ENCODE measurements at places on chromosomes 3 and 15.

GRCh38 chr3:109480014-109480413 is 142.7 kb upstream of the DPPA4 start:
- DNase-seq: no peak

GRCh38 chr3:136142592-136142991 is 53.5 kb downstream of the MSL2 start:
- DNase-seq: peak; percentile 53

DNA sequence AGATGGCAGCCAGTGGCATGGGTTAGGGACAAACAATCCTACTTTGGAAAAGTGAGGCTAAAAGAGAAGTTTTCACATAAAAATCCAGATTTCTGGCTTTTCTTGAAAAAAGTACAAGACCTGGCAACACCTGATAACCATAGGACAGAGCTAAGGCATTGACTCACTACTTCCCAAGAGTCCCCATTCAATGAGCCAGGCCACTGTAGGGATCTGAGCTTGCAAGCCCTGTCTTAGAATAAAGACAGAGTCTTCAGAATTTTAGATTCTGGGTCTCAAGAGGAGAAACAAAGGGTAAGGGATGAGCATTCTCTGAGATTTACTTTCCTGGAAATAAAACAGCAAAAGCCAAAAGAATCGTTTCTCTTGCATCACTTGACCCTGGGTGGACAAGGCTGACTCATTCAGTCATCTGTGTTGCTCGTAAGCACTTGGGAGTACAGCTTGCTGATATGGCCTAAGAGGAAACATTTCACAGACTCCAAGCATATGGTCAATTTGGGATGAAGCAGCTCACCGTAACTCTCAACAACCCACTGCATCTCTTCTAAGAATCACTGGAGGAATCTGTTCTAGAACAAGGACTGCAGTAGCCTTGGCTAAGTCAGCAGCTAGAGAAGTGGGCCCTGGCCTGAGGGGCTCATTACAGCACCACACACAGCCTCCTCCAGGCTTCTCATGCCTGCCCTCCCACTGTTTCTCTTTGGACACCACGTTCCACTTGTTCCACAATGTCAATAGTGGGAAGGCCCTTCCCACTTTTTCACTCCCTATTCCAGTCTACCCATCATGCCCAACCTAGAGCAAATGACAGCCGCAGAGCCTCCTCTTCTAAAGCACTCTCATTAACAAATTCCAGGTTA is 86.2 kb downstream of the RFTN1 start:
- DNase-seq: peak; percentile 81

DNA sequence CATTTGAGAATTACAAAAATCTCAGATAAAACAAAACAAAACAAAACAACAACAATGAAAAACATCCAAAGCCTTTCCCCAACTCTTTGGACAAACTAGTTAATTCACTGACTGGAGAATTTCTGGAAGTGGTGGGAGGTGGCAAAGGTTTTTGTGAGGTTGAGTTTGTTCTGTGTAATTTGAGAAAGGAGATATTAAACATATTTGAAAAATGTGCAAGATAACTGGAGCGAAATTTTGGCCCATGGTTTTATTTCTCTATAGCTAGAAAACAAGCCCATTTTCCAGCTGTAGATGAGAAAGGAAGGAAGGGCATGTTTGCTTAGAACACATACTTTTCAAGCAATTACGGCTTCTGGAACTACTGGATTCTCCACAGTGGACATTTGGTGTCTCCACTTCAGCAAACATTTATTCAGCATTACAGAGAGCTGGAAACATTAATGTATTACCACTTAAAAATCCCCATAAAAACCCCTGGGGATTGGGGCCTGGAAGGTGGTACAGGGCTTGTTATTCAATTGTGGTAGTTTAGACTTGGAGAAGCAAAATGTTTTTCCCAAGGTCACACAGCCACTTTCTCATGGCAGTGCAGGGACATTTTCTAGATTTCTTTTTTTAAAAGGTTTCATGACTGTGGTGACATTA is 135.8 kb downstream of the THSD4 start:
- DNase-seq: no peak

DNA sequence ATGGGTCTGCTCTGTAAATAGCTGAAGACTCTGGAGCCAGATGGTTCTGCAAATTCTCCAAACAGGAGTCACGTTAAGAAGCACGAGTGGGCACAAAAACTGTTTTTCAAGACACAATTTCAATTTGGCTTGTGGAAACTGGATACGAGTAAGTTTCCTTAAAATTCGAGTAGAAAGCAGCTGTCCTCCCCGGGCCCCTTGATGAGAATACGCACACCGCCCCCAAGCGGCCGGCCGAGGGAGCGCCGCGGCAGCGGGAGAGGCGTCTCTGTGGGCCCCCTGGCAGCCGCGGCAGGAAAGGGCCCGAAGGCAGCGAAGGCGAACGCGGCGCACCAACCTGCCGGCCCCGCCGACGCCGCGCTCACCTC is 778 bp upstream of the THBS1 start:
- peak; percentile 84 for DNase-seq

GRCh38 chr3:197031315-197032285 is 2.0 kb upstream of the MELTF start:
- DNase-seq: peak; percentile 94

GRCh38 chr3:38327335-38328009 is 19.1 kb upstream of the XYLB start:
- DNase-seq: no peak

- DNase-seq: no peak
Measured at GRCh38 chr15:101459579-101460300, 29.8 kb downstream of the PCSK6 start.

- no peak for DNase-seq
Measured at GRCh38 chr15:77620960-77621647, 11.6 kb downstream of the LINGO1 start.

DNA sequence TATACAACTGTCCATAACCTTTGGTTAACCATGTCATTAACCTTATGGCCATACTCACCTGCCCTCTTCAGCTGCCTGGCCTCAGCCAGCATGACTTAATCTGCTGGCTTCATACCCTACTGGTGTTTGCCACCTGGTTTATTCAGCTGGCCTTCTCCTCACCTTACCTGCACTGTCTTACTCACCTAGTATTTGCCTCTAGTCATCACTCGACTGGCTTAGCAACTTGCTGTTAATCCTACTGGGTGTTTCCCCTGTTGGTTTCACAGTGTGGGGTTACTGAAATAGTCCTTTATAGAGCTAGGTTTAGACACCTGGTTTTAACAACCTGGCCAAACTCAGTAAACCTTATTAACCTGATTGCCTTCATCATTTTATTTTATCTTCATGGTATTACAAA is 96.4 kb downstream of the IL12A start:
- DNase-seq: no peak

DNA sequence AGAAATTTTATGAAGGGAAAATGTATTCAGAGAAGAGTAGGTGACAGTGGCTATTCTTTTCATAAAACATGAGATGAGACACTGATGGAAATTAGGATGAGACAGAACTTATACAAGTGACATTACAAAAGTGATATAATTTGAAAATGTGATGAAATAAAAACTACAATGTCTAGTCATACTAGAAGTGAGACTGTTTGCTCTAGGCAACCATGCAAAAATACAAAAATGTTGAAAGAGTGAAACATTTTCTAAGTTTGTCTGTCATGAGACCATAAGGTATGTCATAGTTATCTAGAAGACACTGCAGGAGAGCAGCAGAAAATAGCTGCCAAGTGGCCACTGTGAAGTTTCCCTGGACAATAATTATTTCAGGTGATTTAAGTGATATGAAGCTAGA is 459.5 kb downstream of the DIPK2A start:
- DNase-seq: no peak

DNA sequence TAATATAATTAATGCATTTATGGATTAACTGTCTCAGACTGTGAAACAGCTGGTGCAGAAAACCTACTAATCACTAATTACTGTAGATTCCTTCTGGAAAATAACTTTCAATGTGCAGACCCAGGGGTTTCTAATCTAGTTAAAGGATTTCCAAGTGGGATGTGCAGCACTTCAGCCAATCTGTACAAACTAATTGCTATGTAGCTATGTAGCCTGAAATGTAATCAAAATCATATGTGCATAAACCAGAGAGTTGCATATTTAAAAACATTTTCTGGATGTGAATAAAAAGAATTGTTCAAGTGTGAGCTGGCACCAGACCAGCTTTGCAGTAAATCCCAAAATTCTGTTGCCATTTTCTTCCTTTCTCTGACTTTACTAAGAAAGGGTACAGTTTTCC is 127.5 kb upstream of the CD96 start:
- DNase-seq: no peak

GRCh38 chr15:28885630-28886430 is at the start of gene APBA2:
Gene APBA2, plus strand, starts transcription at chr15:28885974. Its CDS starts 167,911 bp downstream, at chr15:29053885.
- DNase-seq: peak; percentile 73

- DNase-seq: no peak
Measured at GRCh38 chr3:127676921-127677351, 4.2 kb downstream of the ABTB1 start.

DNA sequence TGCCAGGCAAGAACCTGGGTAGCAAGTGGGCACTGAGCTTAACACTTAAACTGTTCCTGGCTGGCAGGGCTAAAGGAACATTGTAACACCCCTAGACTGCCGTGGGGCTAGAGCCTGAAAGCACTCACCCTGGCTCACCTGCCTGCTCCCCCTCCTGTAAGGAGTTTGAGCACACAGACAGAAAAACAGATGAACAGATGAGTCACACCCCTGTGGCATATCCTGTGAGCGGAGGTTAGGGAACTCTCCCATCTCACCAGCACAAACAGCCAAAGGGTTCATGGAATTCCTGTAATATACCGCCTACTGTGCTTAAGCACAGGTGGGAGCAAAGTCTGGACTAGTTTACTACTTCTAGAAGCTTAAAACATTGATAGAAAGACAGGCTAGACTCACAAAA is 300.1 kb downstream of the ROBO1 start:
- DNase-seq: no peak

- DNase-seq: no peak
Measured at GRCh38 chr3:45595364-45596195, 1.0 kb downstream of the LIMD1 start.

DNA sequence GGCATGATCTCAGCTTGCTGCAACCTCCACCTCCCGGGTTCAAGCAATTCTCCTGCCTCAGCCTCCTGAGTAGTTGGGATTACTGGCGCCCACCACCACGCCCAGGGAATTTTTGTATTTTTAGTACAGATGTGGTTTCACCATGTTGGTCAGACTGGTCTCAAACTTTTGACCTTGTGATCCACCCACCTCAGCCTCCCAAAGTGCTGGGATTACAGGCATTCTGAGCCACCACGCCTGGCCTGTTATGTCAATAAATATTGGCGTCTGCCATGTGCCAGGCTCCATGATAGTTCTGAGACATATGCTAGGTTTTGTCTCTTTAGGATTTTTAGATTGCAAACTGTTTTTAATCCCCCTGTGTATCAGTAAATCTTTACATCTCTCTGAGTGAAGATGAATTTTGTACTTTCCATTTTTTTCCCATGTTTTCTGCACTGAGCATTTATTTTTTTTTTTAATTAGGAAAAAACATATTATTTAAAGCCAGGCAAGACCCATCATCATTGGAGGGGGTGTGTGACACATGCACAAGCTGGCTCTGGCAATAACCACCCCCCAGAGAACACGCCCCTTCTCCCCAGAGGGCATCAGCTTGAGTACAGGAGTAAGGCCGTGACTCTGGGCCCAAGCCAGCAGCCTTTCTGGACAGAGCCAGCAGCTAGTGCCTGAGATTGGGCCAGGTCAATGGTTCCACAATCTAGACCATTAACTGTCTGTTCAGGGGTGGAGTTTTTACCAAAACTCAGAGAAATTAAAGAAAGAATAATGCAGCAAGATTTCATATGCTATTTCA is 51.0 kb upstream of the ATP1B3 start:
- DNase-seq: no peak

GRCh38 chr3:188906236-188906635 is 265.5 kb upstream of the TPRG1 start:
- DNase-seq: no peak

DNA sequence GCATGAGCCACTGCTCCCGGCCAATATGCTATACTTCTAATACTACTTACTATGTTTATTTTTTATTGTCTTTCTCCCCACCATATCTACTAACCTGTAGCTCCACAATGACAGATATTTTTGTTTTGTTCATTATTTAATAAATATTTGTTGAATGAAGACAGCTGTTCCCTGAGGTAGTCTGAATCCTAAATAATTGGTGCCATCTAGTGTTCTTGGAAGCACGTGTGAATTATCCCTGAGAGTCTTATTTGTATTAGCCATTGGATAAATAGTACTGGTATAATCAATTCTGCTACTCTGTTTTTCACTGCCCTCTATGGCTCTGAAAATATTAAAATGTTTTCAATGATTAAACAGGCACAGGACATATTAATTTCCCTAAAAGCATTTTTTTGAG is 5.6 kb upstream of the APPL1 start:
- no peak for DNase-seq

DNA sequence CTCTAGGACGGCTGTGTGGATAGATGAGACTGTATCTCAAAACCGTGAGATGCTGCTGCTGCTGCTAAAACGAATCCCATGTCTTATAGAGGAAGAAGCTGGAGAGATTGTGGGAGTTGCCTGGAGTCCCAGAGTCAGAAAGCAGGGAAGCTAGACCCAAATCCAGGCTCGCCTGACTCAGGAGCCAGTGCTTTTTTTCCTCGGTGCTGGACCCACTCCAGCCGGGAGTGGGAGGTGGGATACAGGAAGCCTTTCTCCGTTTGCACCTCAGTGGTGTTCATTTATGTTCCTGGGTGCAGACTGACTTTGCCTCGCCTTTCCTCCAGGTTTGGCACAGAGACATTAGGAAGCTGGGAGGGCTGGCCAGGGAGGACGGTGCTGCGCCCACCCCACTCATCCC is 150.9 kb upstream of the LINGO1 start:
- DNase-seq: no peak

GRCh38 chr3:195212033-195212748 is 58.8 kb downstream of the XXYLT1 start:
- DNase-seq: no peak

GRCh38 chr3:21747376-21747775 is 3.6 kb downstream of the ZNF385D start:
- DNase-seq: peak; percentile 9

DNA sequence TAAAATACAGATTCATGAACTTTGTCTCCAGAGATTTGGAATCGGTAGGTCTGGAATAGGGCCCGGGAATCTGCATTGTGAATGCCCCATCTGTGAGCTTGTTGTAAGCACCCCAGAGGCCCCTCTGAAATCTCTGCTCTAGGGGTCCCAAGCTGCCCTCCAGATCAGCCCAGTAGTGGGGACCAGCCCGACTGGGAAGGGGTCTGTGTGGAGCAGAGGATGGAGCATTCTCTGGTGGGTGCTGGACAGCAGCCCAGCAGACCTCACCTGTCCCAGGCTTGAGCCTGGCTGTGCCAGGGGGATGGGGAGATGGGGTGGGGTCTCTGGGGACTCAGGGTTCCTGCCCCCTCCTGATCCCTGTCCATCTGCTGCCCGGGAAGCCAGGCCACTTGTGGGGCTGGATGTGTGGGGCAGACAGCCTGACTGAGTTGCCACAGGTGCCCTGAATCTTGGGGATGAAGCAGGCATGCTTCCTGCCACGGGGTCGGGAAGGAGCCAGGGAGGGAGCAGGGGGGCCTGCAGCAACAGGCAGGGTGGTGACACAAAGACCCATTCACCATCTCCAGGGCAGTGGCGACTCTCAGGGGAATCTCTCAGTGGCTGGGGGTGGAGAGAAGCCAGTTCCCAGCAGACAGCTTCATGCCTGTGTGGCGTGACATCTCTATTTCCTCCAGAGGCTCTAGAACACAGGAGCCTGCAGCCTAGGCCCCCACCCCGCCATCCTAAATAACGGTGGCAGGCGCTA is 99.3 kb downstream of the WNT7A start:
- DNase-seq: no peak

Data from AG08396 (cell line).